ENCODE measurements at places on chromosomes 6 and 20.

GRCh38 chr20:37315452-37316110 is 26.1 kb downstream of the MANBAL start:
- no peak for DNase-seq

DNA sequence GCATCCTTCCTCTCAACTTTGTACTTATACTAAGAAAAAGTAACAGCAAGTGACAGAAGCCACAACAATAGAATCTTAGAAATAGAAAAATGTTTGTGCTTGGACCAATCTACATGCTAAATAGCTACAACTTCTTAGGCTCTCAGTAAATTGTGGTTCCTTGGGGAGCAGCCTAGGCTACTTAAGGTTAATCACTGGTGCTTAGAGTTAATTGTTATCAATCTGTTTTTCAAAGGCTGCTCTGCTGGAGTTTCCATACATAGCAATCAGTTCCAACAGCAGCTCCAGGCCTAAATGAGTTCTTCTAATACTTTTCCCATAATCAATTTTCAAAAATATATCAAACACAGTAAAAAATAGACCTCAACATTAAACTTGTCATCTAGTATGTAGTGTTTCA is 571.4 kb downstream of the EPHA7 start:
- no peak for DNase-seq

DNA sequence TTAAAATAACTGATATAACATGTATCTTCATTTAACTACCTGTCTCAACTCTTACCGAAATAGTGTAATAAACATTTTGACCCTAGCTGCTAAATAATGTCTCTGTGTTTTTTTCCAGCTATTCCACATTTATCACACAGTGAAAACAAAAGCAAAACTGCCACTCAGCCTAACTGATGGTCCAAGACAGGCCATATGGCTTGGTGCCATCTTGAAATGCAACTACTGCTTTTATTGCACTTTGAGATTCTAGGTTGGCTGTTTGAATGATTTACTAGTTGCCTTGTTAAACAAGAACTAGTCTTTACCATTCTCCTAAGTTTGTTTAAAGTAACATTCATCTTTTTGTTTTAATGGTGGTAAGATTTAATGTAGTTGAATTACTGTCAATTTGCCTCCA is 739.8 kb downstream of the TFAP2A start:
- no peak for DNase-seq

DNA sequence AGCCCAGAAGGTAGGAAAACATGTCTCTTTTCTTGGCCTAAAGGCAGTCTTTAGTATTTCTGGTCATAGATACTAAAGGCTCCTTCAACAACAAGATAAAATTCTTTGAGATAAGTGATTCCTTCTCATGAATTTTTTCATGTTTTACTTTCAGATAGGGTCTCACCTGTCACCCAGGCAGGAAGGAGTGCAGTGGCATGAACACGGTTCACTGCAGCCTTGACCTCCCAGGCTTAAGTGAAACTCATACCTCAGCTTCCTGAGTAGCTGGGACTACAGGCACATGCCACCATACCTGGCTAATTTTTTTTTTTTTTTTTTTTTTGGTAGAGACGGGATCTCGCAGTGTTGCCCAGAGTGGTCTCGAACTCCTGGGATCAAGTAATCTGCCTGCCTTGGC is 9.1 kb downstream of the PNLDC1 start:
- no peak for DNase-seq

- DNase-seq = peak; percentile 89
These were observed 30.5 kb downstream of the CDKAL1 start for GRCh38 chr6:20564777-20565176.

DNA sequence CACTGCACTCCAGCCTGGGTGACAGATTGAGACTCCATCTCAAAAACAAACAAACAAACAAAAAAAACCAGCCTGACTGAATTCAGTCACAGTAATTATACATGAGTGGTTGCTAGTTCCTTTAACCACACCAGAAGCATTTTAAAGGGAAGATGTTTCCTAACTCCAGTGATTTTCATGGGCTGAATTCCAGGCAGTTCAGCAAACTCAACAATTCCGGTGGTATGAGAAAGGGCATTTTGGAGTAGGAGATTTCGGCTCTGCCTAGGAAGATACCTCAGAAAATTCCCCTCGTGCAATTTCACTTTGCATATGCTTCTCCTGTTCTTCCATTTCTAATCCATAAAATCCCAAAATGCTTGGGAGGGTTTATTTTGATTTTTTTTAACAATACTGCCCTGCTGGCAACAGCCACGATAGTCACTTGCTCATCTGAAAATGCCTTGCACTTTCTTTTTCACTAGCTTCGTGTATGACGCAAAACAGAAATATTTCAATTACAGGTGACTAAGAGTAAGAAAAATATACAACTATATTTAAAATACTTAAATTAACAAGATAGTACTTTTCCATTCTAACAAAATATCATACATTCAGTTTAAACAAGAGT is 48.3 kb upstream of the IPCEF1 start:
- DNase-seq = no peak

DNA sequence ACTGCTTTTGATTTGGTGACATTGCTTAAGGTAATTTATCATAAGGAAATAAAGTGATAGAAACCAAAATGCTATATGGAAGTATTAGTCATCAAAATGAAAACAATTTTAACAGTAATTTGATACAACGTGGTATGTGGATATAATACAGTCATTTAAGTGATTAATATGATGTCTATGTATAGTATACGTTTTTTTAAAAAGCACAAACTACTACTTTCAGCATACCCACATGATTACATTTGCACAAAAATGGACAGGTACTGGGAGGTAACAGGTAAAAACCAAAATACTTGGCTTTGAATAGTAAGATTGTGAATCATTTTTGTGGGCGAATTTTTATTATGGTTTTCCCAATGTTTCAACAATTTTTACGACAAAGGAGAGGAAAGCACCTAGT is 97.6 kb downstream of the OGFRL1 start:
- no peak for DNase-seq

DNA sequence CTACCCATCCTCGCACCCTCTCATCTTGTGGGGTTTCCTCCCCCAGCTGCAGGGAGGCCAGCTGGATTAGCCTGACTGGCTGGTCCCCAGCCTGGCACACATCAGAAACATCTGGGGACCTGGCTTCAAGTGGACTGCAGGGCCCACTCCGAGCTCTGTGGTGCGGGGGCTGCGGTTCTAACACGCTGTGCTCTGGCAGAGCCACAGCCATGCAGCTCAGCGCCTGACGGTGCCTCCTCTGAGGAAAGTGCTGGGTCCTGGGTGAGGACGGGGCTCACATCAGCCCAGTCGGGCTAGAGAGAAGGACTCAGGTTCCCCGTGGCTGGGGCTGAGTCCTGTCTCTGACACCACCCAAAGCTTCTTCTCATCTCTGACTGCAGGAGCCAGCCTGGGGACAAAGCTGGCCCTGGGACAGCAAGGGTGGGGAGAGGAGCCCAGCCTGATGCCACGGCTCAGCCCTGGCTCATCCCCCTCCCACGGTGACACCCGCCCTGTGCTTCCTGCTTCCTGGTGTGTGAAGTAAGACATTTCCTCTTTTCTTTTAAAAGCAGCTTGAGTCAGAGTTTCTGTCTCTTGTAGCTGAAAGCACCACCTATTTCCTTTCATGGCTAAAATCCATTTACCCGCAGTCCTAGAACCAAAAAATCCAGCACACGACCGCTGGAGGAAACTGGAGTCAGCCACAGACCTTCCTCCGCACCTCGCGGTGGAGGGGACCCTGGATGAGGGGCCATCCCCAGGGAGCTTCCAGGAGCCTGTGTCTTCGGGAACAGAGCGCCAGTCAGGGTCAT is 127.4 kb upstream of the AFDN start:
- no peak for DNase-seq

- DNase-seq = no peak
These were observed 3.0 kb upstream of the ABCF1 start for GRCh38 chr6:30568245-30568644.

- DNase-seq = peak; percentile 91
These were observed 9.7 kb upstream of the HSP90AB1 start for GRCh38 chr6:44237021-44237812.

DNA sequence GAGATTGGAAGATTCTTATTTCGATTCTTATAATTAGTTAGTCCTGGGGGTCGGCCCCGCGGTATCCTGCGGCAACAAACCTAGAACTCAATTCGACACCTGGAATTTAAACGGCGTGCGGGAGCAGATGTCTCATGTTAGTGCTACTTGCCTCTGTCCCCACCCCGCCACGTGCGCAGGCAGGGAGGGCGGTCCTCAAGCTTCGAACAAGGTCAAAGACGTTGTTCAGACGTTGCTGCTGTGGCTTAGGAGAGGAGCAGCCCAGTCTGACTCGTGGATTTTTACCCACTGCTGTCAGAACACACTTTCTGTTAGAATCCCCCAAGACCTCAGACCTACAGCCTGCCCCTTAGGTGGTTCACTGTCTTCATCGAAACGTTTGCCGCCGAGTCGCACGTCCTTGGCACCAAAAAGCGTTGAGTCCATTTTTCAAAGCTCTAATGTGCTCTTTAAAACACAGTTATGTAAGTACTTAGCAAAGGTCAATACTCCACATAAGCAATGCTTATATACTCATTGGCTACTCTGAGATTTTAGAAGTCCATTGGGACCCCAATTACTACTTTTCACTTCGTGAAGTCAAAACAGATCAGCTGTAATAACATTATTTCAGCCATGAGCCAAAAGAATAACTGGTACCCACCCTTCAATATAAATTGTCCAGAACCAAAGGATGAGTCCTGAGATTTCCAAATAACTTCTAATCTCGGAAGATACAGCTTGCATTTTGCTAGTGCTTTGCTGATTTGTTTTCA is 2.7 kb upstream of the C6orf62 start:
- DNase-seq = no peak

Data from NCI-H748 treated with DMSO at 0.1 percent for 48 hours (cell line).